ENCODE measurements at places on chromosomes 7 and 10.

DNA sequence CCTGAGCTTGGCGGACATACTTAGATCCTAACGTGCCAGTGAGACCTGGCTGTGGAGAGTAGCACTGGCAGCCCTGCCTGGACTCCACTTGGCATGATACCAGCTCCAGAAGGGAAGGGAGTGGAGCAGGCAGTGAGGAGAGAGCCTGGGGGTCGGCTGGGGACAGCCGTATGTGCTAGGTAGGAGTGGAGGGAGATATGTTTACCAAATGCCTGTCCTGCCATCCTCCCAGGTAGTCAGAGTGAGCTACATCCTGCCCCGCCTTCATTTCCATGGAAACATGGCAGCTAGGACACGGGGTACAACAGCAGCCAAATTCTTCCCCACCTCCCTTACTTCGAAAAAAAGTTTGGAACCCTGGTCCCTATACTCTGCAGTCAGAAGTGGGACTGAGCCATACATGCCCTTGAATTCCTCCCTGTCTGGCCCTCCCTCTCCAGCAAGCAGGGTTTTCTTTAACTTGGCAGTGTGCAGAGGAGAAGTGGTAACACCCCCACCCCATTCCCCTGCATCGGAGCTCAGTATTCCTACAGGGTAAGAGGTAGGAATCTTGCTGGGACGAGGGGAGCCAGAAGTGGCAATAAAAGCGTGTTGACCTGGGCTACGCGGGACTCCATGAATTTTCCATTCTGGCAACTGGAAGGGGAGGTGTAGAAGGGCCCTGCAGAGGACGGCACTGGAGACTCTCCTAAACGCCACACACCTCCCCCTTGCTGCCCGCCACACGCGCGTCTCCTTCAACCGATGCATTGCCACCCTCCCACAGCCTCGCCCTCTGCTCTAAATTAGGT lies 20.0 kb upstream of the SMO start:
- H3K36me3 ChIP-seq: no peaks in the 10 kb centered on the region
- no peak for DNase-seq
- H3K4me3 ChIP-seq: no peak overlapping the region
- H3K27ac ChIP-seq: no peak overlapping the region
- H3K27me3 ChIP-seq: no peaks in the 10 kb centered on the region

DNA sequence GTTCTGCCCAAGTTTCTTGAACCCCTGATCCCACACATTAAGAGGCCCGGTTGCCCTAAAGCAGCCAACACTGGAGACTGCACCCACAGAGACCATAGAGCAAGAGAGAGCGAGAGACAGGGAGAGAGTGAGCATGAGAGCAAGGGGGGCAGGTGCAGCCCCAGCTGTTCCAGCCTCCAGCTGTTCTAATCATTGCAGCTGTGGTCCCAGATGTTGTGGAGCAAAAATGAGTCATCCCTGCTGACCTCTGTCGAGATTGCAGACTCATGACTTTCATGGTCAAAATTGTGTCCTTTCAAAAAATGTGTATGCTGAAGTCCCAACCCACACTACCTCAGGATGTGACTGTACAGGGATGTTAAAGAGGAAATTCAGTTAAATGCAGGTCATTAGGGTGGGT lies 143.9 kb upstream of the FRMD4A start:
- no peaks in the 10 kb centered on the region for H3K36me3 ChIP-seq
- peaks cover 17% of the 10 kb centered on the region for H3K27me3 ChIP-seq
- no peak for DNase-seq
- H3K4me1 ChIP-seq: no peaks in the 10 kb centered on the region

DNA sequence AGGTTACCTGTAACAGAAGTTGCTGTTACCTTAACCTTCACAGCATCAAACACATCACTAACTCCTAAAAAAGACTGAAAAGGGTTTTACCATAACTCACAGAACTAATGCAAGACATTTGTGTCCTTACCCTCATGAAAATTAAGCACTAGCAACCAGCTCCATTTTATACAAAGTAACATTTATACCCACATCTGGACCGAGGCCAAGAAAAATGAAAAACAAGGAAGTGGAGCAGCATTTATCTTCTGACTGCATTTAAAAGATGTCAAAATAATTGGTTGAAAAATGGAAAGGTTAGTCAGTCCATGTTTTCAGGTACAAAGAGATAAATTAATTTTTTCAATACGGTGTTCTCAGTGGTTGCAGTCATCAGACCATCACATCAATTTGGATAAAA lies 3.1 kb upstream of the RBP4 start:
- H3K36me3 ChIP-seq: no peaks in the 10 kb centered on the region
- no peak overlapping the region for H3K4me3 ChIP-seq
- no peaks in the 10 kb centered on the region for H3K27me3 ChIP-seq
- DNase-seq: no peak

DNA sequence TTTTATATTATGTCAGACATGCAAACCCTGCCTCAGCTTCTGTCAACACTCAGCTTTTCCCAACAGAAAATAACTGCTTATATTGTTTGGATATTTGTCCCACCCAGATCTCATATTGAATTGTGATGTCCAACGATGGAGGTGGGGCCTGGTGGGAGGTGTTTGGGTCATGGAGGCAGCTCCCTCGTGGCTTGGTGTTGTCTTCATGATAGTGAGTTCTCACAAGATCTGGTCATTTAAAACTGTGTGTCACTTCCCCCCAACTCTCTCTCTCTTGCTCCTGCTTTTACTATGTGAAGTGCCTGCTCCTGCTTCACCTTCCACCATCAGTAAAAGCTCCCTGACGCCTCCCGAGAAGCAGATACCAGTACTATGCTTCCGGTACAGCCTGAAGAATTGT lies 85.8 kb upstream of the KCNMA1 start:
- H3K4me3 ChIP-seq: no peak overlapping the region
- no peaks in the 10 kb centered on the region for H3K4me1 ChIP-seq
- no peak overlapping the region for H3K27ac ChIP-seq
- no peak for DNase-seq

DNA sequence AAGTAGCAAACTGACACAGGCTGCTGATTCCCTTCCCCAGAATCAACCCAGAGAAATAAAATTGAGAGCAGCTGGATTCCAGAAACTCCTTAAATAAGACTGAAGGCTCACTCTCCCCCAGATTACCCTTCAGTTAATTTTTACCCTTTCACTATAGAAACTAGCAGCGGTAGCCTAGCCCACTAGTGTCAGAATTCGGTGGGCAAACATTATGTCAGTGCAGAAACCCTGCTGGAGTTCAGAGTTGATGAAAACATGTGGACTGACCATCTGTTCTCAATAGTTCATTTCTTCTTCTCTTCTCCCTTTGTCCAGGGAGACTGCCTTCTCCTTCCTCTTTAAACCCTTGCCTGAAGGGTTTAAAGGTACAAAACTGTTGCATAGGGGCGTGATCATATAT lies 100.1 kb downstream of the PODXL start:
- H3K4me1 ChIP-seq: no peaks in the 10 kb centered on the region
- H3K36me3 ChIP-seq: peaks cover 32% of the 10 kb centered on the region
- no peak for DNase-seq
- H3K4me3 ChIP-seq: no peak overlapping the region

DNA sequence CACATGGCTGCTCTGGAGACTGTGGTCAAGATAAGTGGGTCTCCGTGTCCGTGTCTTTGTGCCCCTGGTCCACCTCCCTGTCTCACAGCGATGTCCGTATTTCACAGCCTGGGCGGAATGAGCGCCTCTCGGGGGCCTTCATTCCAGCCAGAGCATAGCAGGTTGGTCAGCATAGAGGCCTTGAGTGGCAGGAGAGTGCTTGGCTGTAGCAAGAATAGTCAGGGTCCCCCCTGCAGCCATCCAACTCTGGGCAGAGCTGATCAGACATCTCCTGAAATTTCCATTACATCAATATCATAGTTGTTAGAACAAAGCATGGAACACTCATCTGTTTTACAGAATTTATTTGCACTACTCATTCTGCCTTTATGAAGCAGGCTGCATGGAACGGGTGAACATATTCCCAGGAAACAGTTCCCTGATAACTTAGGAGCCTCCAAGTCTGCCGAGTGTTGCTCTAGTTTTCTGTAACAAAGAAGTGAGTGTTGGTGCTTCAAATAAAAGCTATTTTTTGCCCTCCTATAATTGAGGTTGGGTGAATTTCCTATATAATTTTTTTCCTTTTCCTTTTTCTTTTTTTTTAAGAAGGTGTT lies 255.3 kb downstream of the INHBA start:
- no peak overlapping the region for H3K4me3 ChIP-seq
- no peak overlapping the region for H3K27ac ChIP-seq
- no peaks in the 10 kb centered on the region for H3K36me3 ChIP-seq
- H3K27me3 ChIP-seq: no peaks in the 10 kb centered on the region

- H3K36me3 ChIP-seq: no peaks in the 10 kb centered on the region
- no peak overlapping the region for H3K27ac ChIP-seq
- H3K27me3 ChIP-seq: no peaks in the 10 kb centered on the region
- no peak for DNase-seq
- H3K4me1 ChIP-seq: no peaks in the 10 kb centered on the region
These were observed 106.4 kb upstream of the GJD4 start for GRCh38 chr10:35498693-35499092.

- no peak for DNase-seq
- H3K27me3 ChIP-seq: no peaks in the 10 kb centered on the region
- H3K36me3 ChIP-seq: no peaks in the 10 kb centered on the region
- H3K4me1 ChIP-seq: no peaks in the 10 kb centered on the region
These were observed 79.6 kb downstream of the HGF start for GRCh38 chr7:81690251-81690650.

DNA sequence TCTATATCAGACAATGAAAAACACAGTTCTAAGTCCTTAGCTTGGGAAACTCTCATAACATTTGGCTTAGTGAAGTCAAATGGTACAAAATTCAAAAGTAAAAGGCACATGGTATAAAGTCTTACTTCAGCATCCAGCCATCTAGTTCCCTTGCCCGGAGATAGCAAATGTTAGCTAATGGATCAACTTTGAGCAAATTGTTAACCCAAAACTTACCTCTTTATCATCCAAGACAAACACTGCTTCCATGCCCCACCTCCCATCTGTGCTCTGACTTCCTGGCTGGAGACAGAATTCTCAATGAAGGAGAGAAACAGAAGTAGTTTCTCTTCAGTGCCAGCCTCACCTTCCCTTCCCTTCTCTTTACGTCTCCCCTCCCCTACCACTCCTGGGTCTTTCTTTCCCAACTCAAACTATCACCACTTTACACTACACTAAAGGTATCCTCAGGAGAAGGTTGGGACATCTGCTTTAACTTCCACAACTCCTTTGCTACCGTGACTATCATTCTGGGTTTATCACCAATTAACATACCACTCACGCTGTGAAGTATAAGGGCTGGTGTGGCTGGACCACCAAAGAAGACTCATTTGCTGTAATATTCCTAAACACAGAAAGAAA lies 21.2 kb upstream of the ZNRF2 start:
- H3K36me3 ChIP-seq: no peaks in the 10 kb centered on the region
- no peak overlapping the region for H3K27ac ChIP-seq
- H3K4me1 ChIP-seq: no peaks in the 10 kb centered on the region

DNA sequence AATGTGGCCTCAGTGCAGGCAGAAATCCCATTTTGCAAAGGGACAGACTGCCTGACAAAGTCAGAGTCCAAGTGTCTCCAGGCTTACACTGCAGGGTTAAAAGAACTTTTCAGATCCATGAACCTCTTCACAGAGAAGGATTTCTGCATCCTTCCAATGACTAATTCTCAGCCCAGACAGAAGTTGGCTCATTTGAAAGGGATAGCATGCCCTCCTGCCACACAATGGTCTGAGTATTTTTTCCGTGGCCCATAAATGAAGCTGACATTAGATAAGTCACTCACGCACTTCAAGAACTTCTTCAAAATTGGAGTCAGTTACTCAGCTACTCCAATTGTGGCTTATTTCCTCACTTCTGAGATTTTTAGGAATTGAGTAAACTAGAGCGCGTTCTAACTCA lies 170.2 kb downstream of the PLXNA4 start:
- no peak overlapping the region for H3K4me3 ChIP-seq
- H3K27me3 ChIP-seq: no peaks in the 10 kb centered on the region
- no peak overlapping the region for H3K27ac ChIP-seq
- no peaks in the 10 kb centered on the region for H3K36me3 ChIP-seq
- H3K4me1 ChIP-seq: no peaks in the 10 kb centered on the region

- no peaks in the 10 kb centered on the region for H3K36me3 ChIP-seq
- no peaks in the 10 kb centered on the region for H3K4me1 ChIP-seq
- no peak for DNase-seq
- H3K27ac ChIP-seq: no peak overlapping the region
These were observed 83.7 kb downstream of the C10orf105 start for GRCh38 chr10:71635867-71636266.

DNA sequence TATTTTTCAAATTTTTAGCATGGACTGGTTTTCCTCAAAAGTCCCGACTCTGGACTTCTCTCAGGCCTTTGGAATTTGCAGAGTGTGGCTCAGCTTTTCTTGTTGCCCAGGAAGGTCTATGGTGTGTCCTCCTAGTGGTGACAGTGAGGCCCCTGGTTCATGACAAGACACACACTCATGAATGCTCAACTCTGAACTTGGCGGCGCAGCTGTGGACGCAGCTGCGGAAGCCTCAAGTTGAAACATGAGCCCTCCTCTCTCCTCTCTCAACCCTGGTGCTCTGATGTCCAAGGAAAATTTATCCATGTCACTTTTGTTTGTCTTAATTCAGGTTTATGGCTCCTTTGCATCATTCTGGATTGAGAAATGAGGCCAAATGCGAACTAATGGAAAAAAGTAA lies 183.9 kb downstream of the HECW1 start:
- H3K4me3 ChIP-seq: no peak overlapping the region
- H3K27me3 ChIP-seq: peaks cover 7% of the 10 kb centered on the region
- no peaks in the 10 kb centered on the region for H3K36me3 ChIP-seq
- DNase-seq: no peak
- no peaks in the 10 kb centered on the region for H3K4me1 ChIP-seq

GRCh38 chr7:23938937-23939552 lies 229.0 kb downstream of the STK31 start:
- H3K4me1 ChIP-seq: no peaks in the 10 kb centered on the region
- no peak overlapping the region for H3K4me3 ChIP-seq
- peak; percentile 29 for DNase-seq
- H3K27me3 ChIP-seq: no peaks in the 10 kb centered on the region

DNA sequence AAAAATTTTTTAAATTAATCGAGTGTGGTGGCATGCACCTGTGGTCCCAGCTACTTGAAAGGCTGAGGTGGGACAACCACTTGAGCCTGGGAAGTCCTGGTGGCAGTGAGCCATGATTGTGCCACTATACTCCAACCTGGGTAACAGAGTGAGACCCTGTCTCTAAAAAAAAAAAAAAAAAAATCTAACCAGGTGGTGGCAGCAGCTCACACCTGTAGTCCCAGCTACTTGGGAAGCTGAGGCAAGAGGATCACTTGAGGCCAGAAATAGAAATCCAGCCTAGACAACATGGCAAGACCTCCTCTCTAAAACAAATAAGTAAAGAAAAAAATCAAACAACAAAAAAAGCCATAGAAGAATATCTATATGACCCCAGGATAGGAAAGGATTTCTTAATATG lies 3.6 kb upstream of the MYOF start:
- H3K36me3 ChIP-seq: no peaks in the 10 kb centered on the region
- DNase-seq: no peak
- peaks cover 33% of the 10 kb centered on the region for H3K27me3 ChIP-seq

DNA sequence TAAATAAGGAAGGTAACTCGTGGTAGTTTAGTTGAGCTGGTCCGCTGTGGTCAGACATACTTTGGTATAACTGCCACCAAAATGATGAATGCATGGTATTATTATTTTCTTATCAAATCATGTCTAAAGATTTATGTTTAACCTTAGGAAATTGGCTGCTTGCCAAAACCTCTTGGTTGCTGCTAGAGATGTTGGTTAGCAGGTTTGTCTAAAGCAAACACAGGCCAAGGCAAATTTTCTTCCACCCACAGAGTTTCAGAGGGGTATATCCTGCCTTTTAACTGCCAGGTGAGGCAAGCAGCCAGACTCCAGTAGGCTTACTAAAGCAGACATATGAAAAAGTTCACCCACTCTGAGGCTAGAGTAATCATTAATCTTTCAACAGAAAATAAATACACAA lies 101.4 kb downstream of the SEMA3E start:
- no peak overlapping the region for H3K27ac ChIP-seq
- H3K36me3 ChIP-seq: no peaks in the 10 kb centered on the region
- H3K4me3 ChIP-seq: no peak overlapping the region
- DNase-seq: no peak

Measured in DND-41 (cell line).